ENCODE measurements at places on chromosomes 4 and X.

- no peak for DNase-seq
Measured at GRCh38 chr4:52933738-52934137, 71.6 kb downstream of the RASL11B start.

GRCh38 chr4:156931267-156931666, 40.3 kb downstream of the PDGFC start:
- DNase-seq, result no peak

DNA sequence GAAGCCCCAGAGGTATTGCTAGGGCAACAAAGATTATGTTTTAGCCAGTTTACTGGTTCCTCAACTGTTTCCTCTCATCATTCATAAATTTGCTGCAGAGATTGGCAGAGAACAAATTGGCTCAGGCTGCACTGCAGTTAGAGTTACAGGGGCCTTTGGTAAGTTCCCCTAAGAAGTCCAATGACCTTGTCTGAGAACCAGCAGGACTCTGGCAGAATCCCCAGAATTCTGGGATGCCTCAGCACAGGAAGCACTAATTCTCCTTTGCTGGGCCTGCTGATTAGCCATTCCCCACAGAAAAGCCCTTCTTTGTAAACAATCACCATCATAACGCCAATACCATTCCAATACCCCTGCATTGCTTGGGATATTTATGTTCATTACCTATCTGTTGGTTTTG, 151.3 kb downstream of the USP46 start:
- no peak for DNase-seq

DNA sequence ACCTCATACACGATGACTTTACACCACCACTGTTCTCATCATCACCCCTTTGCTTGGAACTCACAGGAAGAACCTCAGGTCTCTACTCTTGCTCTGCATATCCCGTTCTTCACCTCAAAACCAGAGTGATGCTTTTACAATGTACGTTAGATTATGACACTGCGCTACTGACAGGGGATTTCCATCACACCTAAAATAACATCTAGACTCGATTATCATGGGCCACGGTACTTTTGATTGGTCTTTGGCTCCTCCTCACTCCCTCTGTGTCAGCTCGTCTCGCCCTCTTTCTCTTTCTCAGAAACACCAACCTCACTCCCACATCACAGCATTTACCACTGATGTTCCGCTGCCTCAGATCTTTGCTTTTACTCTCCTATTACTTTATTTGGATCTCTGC, 172.4 kb downstream of the TLL1 start:
- no peak for DNase-seq

GRCh38 chr4:31283679-31284078, 563.5 kb downstream of the PCDH7 start:
- no peak for DNase-seq

GRCh38 chr4:17823871-17824669, 13.3 kb downstream of the NCAPG start:
- DNase-seq, result no peak

DNA sequence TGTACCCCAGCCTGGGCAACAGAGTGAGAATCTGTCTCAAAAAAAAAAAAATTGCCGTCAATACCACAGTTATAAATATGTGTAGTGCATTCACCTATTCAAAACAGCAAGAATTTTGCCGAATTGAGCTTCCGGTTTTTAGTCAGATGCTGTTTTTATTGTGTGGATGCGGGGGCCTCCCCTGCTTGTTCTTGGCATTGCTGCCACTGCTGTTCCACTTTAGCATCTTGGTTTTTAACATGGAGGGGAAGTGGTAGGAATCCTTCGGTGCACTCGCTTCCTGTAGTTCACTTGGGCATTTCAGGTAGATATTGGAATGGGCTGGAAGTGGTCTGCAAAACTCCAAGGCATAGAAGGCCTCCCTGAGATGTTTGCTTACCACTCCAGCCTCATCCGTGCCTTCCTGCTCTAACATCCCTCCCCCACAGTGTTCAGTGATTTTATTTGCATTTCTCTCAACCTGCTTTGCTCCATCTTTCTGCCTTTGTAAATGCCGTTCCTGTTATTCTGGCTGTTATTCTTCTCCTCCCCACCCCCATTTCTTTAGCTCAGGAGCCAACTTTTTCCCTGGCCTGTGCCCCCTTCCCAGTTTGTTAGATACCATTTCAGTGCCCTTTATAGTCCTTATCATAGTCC, 25.5 kb downstream of the MOB1B start:
- DNase-seq, result no peak

- no peak for DNase-seq
Measured at GRCh38 chr4:13992975-13993520, 365.5 kb upstream of the BOD1L1 start.

GRCh38 chr4:148454835-148455234, 12.6 kb upstream of the NR3C2 start:
- no peak for DNase-seq

DNA sequence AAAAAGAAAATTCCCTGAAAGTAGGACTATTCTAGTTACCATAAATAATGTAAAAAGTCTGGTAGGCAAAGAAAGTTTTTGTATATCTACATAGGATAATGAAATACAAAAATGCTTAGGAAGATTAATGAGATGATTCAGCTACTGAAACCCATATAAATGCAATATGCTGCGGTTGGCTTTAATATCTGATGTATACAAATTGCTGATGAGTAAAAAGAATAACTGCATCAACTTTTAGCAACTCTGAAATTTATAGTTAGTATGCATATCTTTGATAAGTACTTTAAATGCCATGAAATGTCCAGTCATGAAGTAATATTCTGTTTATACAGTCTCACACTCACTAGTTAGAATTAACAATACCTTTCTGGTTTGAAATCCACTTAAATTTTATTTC, 404.8 kb downstream of the TLL1 start:
- no peak for DNase-seq

- no peak for DNase-seq
Measured at GRCh38 chrX:6748595-6748994, 213.7 kb upstream of the VCX3A start.

DNA sequence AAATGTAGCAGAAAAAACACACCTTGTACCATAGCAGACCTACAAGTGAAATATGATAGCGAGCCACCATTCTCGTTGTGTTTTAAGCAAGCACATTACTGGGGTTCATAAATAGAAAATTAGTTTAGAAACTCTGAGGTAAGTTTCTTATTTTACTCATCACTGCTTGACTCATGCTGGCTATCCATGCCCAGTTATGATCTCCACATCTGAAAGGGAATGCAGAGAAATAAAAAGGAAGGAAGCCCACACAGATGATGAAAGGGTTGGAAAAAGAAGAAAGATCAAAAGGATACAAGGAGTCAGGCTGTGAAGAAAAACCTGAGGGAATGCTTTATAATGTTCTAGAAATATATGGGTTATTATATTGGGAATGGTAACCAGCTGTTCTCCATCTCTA, 54.5 kb downstream of the CAMK2D start:
- DNase-seq, result no peak

- DNase-seq, result peak; percentile 34
Measured at GRCh38 chrX:45011131-45011530, 138.1 kb downstream of the KDM6A start.

DNA sequence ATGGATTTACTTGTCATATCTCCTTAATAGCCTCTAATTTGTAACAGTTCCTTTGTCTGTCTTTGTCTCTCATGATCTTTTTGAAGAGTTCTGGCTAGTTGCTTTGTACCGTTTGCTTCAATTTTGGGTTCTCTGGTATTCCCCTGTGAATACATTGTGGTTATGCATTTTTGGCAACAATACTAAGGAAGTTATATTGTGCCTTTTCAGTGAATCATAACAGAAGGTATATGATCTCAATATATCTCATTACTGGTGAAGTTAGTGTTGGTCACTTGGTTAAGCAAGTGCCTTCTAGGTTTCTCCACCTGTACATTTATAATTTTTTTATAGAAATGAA, 48.6 kb downstream of the DCLK2 start:
- no peak for DNase-seq

GRCh38 chr4:39881789-39882188, 95.9 kb downstream of the PDS5A start:
- DNase-seq, result no peak

- DNase-seq, result no peak
Measured at GRCh38 chr4:152528060-152528459, 7.8 kb downstream of the FBXW7 start.

DNA sequence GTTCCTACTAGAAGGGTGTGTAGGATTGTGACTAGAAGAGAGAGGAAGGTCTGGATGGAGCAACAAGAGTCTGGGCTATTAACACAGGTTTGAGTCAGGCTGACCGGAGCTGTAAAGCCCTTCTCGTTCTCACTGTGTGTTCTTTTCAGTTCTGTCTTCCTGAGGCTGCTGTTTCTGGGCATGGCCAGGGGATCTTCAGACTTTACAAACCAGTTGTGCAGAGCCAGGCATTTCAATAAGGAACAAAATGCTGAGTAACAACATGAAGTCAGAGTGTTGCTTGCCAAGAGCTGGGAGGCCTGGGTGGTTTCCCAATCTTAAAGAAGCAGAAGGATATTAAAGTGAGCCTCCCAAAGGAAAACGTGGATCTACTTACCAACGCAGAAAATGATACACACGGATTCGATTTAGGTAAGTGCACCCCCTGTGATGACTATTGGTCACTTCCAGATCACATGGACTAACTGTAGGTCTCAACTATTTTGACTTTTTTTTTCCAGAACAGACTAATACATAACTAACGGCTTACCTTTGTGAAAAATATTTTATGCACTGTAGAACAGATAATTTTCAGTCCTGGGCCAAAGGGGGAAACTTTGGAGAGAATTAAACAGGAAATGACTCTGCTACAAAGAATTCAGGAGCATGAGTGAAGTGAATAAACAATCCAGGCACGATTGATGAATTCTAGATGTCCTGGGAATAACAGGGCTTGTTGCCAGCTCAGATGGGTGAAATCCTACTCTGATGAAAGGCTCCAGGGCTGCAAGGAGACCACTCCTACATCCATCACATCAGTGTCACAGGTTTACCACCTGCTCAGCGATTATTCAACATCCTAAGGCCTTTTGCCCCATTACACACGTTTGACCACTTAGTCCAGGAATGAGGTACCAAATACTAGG, 94.5 kb downstream of the ANXA3 start:
- DNase-seq, result peak; percentile 40

- no peak for DNase-seq
Measured at GRCh38 chr4:139950568-139950967, 203.4 kb downstream of the MAML3 start.

DNA sequence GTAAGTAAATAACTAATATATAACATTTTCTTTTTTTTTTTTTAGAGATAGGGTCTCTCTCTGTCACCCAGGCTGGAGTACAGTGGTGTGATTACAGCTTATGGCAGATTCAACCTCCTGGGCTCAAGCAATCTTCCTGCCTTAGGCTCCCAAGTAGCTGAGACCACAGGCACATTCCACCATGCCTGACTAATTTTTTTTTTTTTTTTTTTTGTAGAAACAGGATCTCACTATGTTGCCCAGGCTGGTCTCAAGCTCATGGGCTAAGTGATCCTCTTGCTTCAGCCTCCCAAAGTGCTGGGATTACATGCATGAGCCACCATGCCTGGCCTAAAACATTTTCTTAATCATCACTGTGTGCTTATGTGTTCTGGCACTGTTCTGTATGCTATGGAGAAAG, 32.8 kb downstream of the MGARP start:
- DNase-seq, result no peak
